ENCODE measurements at places on chromosomes 2 and 18.

DNA sequence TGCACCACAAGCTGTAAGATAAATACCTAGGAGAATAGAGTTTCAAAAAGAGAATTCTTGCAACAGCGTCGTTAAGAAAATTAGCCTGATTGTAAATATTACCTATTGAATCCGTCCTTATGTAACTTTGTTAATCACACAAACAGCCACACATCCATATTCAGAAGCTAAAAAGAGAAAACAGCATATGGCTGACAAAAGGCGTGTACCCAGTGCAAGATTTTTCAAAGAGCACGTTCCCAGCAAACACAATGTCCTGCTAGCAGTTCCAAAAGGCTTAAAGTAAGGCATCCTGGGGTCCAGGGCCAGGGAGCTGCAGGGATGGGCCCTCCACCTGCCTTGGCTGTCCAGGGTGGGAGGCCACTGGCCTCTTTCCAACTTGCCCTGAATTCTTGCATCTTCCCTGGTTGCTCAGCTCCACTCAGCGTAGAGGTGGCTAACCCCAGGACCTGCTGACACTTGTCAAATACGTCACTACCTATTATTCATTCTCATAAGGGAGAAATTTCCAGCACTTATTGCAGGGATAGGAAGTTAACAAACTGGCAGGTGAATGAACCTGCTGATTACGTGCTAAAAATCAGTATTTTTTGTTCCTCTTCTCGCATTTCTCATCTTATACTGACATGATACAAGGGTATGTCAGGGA, 102.1 kb upstream of the NEDD4L start:
- DNase-seq: no peak

GRCh38 chr2:132449868-132450267, 33.3 kb downstream of the GPR39 start:
- DNase-seq: no peak

DNA sequence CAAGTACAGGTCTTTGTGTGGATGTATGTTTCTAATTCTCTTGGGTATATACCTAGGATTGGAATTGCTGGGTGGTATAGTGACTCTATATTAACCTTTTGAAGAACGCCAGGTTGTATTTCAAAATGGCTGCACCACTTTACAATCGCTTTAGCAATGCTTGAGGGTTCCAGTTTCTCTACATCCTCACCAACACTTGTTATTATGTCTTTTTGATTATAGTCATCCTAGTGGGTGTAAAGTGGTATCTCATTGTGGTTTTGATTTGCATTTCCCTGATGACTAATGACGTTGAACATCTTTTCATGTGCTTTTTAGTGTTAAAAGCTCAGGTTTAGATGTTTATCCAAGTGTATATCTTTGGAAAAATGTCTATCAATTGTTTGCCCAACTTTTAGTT, 39.5 kb downstream of the CTIF start:
- no peak for DNase-seq

DNA sequence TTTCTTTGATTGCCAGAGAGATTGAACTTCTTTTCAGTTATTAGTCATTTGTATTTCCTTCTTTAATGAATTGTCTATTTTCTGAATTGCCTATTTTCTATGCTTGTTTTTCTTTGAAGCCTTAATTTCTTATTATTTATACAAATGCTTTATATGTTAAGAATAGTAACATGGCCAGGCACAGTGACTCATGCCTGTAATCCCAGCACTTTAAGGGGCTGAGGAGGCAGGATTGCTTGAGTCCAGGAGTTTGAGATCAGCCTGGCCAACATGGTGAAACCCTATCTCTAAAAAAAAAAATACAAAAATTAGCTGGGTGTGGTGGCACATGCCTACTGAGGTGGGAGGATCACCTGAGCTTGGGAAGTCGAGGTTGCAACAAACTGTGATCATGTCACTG, 4.7 kb upstream of the RAB11FIP5 start:
- no peak for DNase-seq

DNA sequence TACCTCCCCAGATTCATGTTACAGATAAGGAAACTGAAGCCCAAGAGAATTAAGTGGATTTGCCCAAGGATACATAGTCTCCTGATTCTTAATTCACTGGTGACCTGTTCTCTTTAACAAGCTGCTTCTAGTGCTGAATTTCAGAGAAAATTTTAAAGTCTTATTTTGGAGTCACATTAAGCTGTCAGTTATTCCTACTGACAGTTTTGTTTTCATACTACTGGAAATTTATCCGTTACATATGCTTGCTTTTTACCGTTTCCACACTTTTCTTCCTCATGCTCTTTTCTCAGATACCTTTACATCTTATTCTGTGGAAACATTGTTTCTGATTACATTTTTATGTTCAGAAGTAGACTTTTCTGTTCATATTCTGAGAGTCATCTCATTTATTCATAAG, 1.3 kb downstream of the MOB4 start:
- DNase-seq: no peak

DNA sequence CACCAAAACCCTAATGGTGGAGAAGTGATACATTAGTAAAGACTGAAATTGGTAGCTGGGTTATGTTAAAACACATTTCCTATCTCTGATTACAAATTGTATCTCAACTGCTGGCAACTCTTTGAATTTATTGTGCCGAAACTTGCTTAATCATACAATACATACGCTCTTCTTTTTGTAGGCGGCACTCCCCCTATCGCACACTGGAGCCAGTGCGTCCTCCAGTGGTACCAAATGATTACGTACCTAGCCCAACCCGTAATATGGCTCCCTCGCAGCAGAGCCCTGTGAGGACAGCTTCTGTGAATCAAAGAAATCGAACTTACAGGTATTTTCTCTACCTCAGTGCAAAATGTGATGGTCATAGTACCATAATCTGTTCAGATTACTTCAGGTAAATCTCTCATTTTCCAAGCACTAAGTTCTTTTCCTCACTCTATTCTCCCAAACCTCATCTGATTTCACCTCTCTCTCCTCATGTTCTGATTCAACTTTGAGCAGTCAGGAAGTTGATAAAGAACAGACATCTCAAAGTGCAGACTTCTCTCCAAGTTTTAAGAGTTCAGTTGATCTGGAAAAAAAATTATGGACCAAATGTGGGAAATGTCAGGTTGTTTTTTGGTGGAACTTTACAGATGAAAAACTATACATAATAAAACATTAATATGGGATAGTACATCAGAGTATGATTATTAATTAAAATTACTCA, 66.5 kb downstream of the ABI2 start:
- DNase-seq: no peak

DNA sequence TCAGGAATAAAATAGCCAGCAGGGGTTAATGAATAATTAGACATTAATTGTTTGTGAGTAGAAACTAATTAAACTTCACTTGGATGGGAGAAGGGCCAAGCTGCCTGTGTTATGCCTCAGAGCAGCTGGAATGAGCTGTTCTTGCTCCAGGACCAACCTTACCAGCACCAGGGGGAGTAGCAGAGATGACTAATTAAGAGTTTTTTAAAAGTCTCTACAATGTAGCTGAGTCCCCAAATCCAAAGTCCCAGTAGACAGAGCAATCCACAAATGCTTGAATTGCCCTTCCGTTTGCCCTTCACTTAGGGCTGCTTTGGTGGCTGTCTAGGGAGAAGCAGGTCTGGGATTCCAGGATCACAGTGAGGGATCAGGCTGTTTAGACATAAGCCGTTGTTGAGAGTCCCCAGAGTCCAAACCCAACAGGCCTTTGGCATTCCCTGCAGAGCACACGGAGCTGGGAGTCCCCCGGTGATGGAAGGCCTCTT, 59.4 kb downstream of the RHOB start:
- DNase-seq: no peak

- no peak for DNase-seq
Observed at GRCh38 chr2:222730366-222730999, 59.0 kb downstream of the MOGAT1 start.

GRCh38 chr2:109607766-109608165, 6.0 kb downstream of the SEPTIN10 start:
- no peak for DNase-seq

DNA sequence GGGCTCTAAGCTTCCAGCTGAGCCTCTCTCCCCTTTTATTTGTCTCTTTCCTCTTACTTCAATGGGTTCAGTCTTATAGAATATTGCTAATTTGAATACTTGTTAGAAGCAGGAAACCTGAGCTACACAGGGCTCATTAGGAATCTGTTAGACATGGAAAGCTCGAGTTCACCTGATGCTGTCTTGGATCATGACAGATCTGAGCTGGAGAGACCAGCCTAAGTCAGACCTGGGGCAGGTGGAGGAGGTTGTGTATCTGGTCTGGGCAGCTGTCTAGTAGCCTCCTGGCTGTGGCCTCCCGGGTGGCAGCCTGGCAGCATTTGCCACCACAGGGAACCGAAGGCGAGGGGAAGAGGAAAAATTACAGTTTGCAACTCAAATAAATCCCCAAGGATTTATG, 185.9 kb downstream of the ICOS start:
- no peak for DNase-seq

DNA sequence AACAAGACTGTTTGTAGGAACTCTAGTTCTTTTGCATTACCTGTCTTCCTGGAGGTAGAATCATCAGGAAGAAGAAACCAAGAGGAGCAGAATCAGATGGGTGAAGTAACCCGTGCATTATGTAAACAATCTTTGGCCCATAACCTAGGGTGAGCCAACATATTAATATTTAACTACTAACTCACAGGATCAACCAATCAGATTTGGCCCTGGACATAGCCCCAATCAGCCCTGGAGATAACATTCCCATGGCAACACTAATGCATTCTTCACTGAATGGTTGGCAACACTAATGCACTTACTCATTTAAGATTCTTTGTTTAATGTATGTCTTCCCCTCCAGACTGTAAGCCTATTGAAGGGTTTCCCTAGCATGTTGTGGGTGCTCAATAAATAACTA, 72.0 kb upstream of the CTAGE1 start:
- DNase-seq: no peak

DNA sequence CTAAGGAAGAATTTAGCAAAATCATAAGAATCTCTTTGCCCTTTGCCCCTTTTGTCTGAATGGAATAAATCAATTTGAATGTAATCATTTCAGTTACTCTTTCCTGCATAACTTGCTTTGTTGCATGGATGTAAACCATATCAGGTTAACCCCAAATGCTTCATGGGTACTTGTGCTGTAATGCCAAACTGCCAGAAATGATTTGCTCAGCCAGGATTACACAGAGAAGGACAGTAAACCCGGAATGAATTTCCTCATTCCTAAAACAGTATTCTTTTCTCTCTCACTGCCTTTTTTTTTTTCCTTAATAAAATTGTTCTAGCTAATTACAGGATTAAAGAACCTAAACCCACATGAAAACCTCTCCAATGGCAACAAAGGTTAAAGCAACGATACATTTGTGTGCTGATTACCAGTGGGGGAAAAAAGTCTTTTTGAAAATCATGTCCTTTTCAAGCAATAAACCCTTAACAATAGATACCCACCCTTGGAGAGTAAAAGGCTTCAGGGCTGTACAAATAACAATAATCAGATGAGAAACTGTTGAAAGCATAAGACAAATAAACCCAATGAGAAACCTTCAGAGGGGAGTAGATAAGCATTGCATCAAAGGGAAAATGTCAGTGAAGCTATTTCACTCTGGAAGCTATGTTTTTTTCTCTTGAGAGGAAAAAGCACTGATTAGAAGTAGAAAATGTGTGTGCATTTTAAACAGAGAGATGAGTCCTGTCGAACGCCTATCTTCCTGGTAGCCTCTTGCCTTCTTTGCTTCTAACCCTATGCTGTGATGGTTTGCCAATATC, 275.3 kb downstream of the CDH2 start:
- DNase-seq: no peak
